ENCODE measurements at places on chromosomes 16 and 17.

- DNase-seq, result no peak
These were observed 26.1 kb upstream of the TOB1 start for GRCh38 chr17:50892101-50892776.

DNA sequence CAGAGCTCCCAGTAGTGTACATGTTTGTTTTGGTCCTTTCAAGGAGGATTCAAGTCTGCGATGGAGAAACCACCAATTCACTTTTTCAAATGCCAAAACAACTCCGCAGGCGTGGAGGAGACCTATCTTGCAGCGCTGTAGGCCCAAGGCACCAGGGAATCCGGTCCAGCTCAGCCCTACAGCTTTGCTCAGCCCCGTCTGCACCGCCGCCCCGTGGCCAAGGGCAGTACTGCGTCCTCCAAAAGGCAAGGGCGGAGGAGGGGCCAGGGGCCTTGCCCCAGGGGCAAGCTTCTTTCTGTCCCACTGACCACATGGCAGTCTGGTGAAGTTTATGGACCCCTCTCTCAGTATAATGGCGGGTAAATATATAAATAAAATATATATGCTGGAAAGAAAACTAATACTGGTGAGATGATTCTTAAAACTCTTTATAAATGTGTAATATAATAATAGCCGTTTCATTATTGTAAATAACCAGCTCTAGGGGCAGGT is 709 bp upstream of the CD300LG start:
- peak; percentile 52 for DNase-seq

- DNase-seq, result no peak
These were observed 31.0 kb downstream of the LDHD start for GRCh38 chr16:75085556-75085955.

GRCh38 chr17:67477687-67478086 is 100.6 kb downstream of the PITPNC1 start:
- no peak for DNase-seq

- DNase-seq, result no peak
These were observed 278.6 kb downstream of the HAPSTR1 start for GRCh38 chr16:9370061-9370491.

- no peak for DNase-seq
These were observed 716 bp downstream of the TMEM94 start for GRCh38 chr17:75457047-75457654.

GRCh38 chr17:29010586-29010985 is 4.8 kb upstream of the SEZ6 start:
- DNase-seq, result no peak

- DNase-seq, result no peak
These were observed 23.4 kb downstream of the SLC25A10 start for GRCh38 chr17:81735264-81736102.

DNA sequence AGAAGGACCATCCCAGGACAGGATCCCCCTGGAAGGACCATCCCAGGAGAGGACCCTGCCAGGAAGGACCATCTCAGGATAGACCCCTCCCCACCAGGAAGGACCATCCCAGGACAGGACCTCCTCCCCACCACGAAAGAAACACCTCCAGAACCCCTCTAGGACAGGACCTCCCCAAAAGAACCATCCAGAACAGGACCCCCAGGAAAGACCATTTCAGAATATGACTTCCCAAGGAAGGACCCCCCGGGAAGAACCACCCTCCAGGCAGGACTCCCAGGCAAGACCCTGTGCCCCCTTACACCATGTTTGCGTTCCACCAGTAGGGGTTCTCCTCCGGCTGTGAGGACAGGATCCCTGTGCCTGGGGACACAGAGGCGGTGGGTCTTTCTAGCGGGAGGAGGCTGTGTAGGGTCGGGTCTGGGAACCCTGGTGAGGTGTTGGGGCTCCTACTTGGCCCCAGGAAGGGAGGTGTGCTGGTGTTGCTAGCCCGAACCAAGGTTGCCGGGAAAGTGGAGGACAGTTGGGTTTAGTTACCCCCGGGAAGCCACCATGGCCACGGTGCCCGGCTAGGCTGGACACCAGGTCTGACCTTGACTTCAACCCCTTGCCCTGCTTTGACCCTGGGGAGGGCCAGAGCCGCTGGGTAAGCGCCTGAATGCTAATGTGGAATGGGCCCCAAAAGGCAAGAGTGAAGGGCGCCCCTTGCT is 2.2 kb downstream of the NOTUM start:
- DNase-seq, result no peak

DNA sequence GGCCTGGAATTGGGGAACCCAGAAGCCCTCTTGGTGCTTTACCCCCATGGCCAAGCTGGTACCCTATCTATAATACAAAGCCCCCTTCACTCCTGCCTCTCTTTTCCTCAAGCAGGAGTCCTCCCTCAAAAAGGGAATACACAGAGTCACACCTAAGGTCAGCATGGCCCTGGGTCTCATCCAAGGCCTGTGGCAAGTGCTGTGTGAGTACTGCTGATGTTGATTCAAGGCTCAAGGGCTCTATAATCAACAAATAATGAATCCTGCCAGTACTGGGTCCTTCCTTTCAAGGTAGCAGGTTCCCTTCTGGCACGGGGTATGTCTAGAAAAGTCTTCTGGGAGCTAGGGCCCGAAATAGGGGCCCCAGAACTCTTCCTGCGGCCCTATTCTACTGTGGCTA is 187.3 kb downstream of the CYB561 start:
- peak; percentile 84 for DNase-seq

GRCh38 chr17:49647256-49647585 is 30.7 kb downstream of the SPOP start:
- DNase-seq, result no peak

DNA sequence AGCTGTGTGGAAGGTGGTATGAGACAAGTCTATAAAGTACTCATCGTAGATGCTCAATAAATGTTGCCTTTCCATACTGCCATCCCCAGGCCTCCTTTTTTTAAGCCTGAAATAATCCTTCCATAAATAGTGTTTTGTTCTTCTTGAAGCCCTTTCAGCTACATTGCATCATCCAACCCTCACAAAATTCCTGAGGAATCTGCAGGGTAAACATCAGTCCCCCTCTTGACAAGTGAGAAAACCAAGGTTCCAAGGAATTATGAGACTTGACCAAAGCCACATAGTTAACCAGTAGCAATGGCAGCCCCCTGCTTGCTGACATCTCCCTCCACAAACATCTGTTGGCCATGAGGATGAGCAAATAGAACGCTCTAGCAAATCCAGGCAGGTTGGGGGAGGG is 89.7 kb upstream of the CCL1 start:
- DNase-seq, result no peak

- no peak for DNase-seq
These were observed 5.5 kb upstream of the C16orf96 start for GRCh38 chr16:4550591-4550990.

DNA sequence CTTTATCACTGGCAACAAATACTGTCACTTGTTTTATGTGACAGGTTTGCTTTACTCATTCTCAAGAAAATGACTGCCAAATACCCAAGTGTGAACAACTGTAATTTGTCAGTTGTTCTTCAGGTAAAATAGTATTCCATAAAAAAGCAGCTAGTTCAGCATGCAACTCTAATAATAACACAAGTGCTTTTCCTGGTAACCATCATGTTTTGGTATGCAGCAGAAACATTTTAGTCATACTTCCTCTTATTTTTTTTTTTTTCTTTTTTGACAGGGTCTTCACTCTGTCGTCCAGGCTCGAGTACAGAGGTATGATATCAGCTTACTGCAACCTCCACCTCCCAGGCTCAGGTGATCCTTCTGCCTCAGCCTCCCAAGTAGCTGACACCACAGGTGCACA is 4.6 kb downstream of the TERF2 start:
- no peak for DNase-seq

- DNase-seq, result no peak
These were observed 121.3 kb downstream of the METRNL start for GRCh38 chr17:83200751-83201150.

DNA sequence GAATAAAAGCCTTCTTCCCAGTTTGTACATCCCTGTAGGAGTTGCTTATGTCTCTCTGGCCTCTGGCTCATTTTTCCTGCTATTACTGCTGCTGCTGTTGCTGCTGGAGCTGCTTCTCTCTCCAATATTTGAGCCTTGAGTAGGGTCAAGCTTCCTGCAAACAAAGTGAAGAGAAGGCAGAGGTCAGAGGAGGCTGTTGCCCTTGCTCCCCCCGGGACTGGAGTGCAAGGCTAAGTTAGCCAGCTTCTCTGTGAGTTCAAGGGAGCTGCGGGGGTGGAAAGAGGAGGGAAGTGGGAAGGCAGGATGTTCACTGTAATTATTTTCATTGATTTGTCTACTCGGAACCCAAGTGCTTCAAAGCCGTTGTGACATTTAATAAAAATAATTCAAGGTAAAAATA is 77.0 kb upstream of the TMEM132E start:
- no peak for DNase-seq

DNA sequence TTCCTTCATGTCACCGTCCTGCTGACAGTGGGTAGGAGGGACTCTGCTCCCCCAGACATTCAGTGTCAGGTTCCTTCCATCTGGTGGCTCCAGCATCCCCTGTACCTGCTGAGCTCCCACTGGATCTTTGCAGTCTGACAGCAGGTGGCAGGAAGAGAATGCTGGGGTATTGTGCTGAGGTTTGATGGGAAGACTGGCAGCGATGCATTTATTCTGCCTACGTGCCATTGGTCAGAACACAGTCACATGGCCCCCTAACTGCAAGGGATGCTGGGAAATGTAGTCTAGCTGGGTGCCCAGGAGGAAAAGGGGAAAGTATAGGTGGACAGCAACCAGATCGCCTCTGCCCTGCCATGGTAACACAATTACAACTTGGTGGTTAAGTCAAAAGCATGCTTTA is 44.4 kb downstream of the IRX3 start:
- DNase-seq, result no peak

GRCh38 chr17:81438007-81438659 is 42.9 kb downstream of the BAHCC1 start:
- DNase-seq, result no peak

- no peak for DNase-seq
These were observed 37.7 kb downstream of the XYLT1 start for GRCh38 chr16:17432901-17433576.

DNA sequence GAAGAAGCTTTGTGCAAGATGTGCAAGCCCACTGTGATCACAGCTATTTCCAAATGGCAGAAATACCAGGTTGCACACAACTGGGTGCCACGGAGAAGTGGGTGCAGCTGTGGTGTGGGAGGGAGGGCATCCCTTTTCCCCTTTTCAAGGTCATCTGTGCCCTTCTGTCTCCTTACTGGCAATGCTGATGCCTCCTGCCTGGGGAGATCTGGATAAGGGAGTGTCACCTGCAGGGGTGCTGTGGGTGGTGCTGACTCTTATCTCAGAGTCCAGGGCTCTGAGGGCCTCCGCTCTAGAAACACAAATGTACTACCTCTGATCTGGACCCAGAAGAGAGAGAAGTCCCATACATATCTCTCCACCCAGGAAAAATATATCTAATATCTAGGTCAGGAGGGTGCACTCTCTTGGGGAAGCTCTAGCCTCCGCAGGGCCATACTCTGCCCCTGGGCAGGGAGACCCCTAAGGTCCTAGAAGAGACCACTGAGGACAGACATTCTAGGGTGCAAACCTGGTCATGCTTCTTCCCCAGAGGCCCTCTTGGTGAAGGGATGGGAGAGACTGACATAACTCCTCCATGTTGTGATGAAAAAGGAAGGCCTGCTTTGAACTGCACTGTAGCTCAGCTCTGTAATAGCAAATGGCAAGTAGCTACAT is 18.5 kb downstream of the NPRL3 start:
- no peak for DNase-seq

- DNase-seq, result no peak
These were observed 35.2 kb upstream of the CBX4 start for GRCh38 chr17:79874329-79874981.

DNA sequence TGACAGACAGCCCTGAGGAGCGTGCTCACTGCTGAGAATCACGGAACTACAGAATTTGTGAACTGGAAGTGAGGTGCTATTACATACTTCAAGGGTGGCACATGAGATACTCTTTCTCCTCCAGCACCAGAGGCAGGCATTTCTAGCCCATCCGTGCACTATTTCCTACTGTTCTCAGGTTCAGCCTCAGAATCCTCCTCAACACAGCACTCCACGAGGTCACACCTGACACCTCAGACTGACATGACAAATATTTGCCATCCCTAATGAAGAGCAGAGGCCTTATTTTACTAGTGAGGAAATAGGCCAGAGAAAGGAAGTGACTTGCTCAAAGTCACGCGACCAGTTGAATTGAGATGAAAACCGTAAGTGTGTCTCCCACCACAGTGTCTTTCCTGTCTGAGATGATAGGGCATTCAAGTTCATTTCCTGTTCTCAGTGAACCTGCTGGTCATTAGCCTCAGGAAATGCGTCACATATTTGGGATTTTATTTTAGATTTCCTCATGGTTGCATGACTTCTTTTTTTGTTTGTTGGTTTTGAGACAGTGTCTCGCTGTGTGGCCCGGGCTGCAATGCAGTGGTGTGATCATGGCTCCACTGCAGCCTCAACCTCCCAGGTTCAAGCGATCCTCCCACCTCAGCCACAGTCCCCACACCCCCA is 23.6 kb downstream of the SEZ6 start:
- DNase-seq, result peak; percentile 73

DNA sequence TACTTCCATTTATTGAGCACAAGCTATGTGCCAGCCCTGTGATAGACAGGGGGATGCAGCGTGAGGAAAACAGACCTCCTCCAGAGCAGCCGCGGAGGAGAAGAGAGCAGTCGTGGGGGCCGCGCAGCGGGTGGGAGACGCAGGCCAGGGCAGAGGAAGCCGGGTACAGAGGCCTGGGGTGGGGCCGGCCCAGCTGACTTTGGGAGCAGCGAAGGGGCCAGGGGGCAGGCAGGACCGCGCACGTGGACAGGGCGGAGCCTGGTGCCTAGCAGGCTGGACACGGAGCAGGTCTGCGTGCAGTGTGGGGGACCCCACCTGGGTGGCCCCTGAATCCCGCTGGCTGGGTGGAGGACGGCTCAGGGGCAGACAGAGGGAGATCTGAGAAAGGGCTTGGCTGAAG is 46.2 kb downstream of the ZFPM1 start:
- no peak for DNase-seq

DNA sequence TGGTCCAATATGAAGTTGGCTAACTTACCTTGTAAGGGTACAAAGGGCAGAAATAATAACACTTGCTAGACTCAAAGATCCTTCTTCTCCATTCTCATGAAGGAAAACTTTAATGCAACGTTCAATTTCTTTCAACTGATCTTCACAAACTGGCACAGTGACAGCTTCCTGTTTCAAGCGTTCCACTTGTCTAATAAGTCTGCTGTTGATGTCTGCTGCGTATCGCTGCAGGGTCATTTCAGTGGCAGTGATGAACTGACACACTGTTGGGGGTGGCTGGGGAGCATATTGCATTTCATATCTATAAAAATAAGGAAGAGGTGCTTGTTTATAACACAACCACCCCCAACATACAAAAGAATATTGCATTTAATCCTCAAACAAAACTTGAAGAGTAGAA is 33.5 kb upstream of the ARL6IP1 start:
- DNase-seq, result no peak

GRCh38 chr17:68443972-68444464 is 13.3 kb downstream of the WIPI1 start:
- DNase-seq, result no peak

GRCh38 chr17:78729641-78730040 is 52.4 kb downstream of the CYTH1 start:
- no peak for DNase-seq

GRCh38 chr17:44170499-44171201 is at the start of gene ASB16:
TSS of gene ASB16 (plus strand) at chr17:44170704. CDS start at chr17:44170790, 86 bp downstream.
- DNase-seq, result peak; percentile 32

- peak; percentile 94 for DNase-seq
These were observed 870 bp upstream of the ITGA3 start for GRCh38 chr17:50055055-50055425.
